Thyroid gland (tissue), 4 donors: ENCODE measurements at places on chromosomes 7 and 10. TPM values are rescaled to one million over a fixed set of nuclear protein-coding genes. Genes with fewer than 3 reads are reported as not detected.
A peak's percentile ranks its signal among the peaks of the same experiment; 100 is the strongest.

DNA sequence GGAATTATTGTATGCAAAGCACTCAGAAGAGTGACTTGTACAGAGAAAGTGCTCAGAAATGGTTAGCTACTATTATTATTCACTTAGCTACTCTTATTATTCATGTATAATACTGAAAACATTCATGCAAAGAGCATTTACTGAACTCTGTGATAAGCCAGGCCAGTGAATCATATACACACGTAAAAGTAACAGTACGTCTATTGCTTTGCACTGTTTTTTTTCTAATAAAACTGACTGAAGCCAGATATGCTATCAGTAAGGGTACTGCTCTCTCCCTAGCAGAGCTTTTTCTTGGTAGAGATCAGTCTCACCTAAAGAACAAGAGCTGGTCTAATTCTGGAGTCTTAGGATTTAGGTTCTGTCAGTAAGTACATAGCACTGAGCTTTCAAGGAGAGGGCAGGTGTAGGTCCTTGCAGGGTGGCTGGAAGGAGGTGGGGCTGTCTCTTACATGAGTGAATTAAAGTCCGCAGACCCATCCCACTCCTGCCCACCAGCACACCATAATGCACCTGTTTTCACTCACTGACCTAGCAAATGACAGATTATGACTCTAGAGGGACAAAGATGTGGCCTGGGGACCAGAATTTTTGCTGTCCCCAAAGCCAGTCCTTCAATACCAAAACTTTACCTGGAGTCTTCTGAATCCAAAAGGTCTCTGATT, 145.9 kb downstream of the ARID5B start:
- DNase-seq: no peak

The SP4 gene
- 24.8 TPM for total RNA-seq

GRCh38 chr10:63627881-63628296, 106.7 kb downstream of the REEP3 start:
- DNase-seq: no peak

DNA sequence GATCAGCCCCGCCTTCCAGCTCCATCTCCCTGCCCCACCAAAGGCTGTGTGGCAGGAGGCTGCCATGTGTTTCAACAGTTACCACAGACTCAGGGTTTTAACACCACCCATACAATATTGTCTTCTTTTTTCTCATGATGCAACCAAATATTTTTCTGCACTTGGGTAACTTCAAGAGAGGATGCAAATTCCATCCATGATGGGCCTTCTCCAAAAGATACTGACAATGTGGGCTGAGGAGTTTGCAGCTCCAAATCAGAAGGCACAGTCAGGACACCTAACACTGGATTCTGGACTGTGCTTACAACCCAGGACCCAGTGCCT, 347.9 kb downstream of the GRID1 start:
- no peak for DNase-seq

DNA sequence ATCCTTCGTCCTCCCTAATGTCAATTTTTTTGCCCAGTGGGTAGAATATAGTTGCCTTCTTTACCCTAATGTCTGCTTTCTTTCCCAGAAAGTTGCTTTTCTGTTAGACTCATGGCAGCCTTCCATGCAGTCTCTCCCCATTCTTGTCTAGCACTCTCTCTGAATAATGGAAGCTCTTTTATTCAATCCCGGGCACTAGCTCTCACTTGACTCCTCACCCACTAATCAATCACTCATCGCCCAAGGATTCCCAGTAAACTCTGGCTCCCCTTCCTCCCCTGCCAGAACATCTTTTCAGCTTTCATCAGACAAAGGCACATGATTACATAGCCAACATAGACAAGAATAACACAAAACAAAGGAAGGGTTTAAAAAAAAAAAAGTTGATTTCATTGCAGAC, 100.2 kb upstream of the RELN start:
- no peak for DNase-seq

GRCh38 chr7:95874541-95875265, 102.3 kb downstream of the DYNC1I1 start:
- DNase-seq: no peak

GRCh38 chr7:4809091-4809591, 33.7 kb downstream of the AP5Z1 start:
- no peak for DNase-seq

The RPP30 gene
- total RNA-seq: 37.4 TPM

DNA sequence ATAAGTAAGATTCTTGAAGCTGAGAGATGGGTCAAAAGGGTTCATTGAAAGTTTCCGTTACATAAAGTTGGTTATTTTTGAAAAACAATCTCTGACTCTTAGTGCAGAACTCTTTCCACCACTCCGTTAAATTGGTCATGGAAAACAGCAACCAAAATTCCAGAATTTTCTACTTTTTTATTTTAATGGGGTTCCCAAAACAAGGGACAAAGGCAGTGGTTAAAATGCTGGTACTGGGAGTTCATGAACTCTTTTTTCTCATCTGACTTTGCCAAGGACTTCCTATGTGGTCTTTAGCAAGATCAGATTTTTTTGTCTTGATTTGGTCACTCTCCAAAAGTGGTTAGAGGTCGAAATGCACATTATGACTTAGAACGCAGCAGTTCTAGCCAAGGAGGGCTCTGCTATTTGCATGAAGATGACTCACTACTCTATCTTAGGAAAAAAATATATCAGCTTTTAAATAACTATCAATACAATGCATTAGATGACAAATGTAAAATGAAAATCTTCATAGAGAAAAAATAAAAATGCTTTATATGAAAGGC, 145.7 kb downstream of the REEP3 start:
- no peak for DNase-seq

The INHBA gene
- total RNA-seq: 1.4 TPM

The ZPBP gene
- total RNA-seq: 0.71 TPM

DNA sequence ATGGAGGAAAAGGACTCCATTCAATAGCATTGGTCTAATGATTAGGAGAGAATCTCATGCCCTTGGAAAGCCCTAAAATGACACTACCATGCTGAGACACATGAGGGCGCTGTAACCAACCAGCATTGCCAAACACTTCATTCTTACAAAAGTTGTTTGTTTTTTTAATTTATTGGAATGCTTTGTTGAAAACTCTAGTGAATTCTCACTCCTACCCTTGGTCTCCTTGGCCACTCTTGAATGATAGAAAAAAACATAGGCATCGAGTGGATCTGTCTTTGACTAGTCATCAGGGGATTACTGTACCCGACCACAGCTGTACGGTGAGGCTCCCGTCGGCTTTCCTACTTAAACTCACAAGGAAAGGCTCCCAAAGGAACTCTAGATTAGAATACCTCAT, 29.3 kb upstream of the ADD3 start:
- DNase-seq: peak; percentile 29

- no peak for DNase-seq
Measured at GRCh38 chr10:33716501-33717267, 382.2 kb upstream of the NRP1 start.

GRCh38 chr7:46707973-46708372, 786.9 kb upstream of the IGFBP3 start:
- no peak for DNase-seq

The PNPLA8 gene
- 42.9 TPM for total RNA-seq

DNA sequence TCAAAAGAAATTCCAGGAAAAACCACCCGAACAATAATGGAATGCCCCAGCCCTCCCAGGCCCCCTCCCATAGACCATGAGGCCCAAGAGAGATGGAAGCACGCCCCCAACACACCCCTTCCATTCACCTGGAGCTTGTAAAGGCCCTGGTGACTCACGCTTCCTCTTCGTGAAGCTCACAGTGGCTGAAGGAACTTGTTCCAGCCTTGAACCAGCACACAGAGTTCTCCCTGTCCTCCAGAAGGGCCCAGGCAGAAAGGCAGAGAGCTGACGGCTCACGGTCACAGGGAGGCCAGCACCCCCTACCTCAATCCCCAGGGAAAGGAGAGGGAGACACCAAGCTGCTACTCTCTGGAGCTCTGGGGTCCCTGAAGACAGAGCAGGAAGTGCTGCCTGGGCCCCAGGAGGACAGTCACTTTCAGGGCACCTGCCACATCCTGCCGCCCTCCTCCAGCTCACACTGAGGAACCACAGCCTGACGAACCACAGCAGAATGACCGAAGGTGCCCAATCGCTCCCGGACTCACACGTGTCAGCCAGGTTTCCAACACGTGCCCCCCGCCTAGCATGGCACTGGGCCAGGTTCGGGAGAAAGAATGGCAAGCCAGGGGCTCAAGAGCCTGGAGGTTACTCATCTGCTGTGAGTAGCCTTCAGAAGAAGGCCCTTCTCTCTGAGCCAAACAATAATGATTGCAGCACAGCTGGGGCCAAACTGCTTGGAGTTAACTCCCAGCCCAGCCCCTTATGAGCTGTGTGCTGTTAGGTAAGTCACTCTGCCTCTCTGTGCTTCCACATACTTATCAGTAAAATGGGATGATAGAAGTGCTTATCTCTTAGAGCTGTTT, 52.8 kb downstream of the DLG5 start:
- DNase-seq: peak; percentile 87

The BUB3 gene
- 117 TPM for total RNA-seq

DNA sequence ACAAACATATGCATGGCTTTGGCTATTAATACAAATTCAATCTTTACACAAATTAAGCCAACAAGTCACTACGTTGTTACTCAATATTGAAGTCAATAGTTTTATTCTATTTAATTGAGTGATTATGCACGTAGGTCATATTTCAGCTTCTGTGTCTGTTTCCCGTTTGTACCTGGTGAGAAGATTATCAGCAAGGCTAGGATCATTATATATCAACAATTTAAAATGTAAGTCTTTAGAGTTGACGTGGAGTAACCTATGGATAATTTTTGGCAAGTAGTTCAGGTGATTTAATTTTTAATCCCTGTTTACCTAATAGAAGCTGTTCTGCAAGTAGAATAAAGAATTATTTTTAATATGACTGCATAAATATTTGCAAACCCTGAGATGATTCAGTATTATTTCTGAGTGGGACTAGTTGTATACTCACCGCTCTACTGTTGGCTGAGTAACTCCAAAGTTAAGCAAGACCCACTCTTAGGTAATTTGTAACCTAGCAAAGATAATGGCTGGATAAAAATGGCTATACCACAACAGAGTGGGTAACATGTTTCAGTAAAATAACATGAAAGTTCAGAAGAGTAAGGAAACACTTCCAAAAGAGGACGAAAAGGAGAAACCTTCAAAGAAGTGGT, 161.0 kb downstream of the HGF start:
- DNase-seq: no peak

DNA sequence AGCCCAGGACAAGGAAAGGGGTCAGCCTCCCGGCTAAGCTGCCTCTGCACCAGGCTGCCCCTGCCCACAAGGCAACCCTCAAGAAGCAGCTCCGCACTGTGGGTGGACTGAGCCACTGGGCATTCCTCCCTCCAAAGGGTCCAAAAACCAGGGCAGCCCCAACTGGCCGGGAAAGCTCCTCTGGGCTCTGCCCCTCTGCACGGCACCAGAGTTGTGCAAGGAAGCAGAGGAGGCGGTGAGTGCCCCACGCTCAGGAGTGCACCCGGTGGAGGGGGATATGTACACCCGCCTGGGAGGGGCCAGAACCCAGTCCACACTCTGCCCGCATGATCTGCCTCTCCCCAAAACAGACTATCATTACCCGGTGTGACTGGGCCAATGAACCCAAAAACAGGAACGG, 43.8 kb downstream of the PTPRN2 start:
- DNase-seq: no peak

DNA sequence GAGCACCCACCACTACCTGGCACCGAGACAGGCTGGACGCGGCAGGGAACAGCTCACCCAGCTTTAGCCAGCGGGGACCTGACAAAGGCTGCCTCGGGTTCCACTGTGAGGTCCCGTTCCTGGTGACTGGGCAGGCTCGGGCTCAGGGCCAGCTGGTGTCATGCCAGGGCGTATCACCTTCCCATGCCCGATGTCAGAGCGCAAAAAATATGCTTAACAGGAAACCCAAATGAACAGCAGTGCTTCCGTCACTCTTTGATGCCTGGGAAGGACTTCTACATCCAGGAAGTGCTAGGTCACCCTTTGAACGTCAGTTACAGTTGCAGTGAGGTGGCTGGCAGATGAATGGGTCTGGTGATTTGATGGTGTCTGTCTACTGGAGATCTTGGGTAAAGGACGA, 106.0 kb downstream of the ADARB2 start:
- no peak for DNase-seq

The SLC26A3 gene
- not detected for total RNA-seq

GRCh38 chr7:144821067-144821466, 14.8 kb downstream of the TPK1 start:
- no peak for DNase-seq

DNA sequence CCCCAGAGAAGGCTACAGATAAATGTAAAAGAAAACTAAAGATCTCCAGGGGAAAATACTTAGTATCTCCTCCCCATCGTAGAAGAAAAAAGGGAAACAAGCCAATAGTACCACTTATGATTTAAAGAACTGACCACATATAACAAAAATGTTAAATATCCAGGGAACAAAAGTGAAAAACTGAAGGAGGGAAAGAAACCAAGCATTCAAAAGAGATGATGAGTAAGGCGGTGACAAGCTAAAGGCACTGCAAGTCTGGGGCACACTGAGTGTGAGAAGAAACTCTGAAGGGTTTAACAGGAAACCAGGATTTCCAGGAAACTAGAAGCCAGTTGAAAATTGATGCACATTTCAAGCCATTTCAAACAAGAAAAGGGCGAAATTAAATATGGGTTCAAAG, 226.3 kb downstream of the AHR start:
- DNase-seq: no peak

- DNase-seq: no peak
Measured at GRCh38 chr10:114623155-114623554, 34.9 kb downstream of the ABLIM1 start.

The MYH16 gene
- not detected for total RNA-seq

DNA sequence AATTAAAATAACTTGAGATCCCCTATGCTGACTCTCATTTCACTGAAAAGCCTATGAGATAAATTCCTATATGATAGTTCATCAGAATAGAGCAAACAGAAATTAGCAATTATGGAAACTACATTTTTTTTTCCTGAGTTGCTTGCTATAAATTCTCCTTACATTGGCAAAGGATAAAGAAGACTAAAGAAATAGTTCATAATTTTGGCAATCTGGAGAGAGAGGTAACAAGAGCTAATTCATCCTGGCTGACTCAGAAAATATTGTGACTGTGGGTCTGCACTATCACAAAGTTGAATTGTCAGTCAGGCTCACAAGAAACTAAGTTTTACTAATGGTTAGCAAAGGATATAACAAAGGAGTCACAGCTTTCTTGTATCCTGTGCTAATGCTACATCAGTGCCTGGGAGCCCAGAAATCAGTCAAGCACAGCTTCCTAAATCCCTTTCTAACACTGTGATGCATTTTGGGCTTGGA, 483.0 kb downstream of the MAGI2 start:
- DNase-seq: no peak

The LRIT2 gene
- not detected for total RNA-seq

- DNase-seq: no peak
Measured at GRCh38 chr7:158924956-158925355, 68.6 kb downstream of the DYNC2I1 start.

- DNase-seq: no peak
Measured at GRCh38 chr10:69956741-69957230, 95.9 kb upstream of the MACROH2A2 start.
